ENCODE measurements at places on chromosomes 5 and 9.
A peak's percentile ranks its signal among the peaks of the same experiment; 100 is the strongest.

GRCh38 chr5:150762211-150762610, 3.4 kb upstream of the DCTN4 start:
- DNase-seq = no peak

DNA sequence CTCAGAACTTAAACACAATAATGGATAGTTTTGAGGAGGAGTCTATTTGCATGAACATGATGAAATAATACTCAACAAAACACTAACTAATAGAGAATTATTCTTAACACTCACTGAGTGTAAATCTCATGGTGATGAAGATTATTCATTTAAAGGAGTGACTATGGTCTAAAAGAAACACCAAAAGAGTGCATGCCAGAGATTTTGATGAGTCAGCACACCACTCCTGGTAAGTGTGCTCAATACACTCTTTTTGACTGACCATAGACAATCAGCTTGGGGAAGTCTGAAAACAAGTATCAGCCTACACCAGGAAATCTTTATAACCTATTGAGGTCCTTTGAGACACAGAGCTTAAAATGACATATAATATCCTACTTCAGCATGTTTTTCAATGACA, 6.8 kb upstream of the FST start:
- no peak for DNase-seq

GRCh38 chr5:172336676-172337285, 53.2 kb upstream of the UBTD2 start:
- DNase-seq = no peak

DNA sequence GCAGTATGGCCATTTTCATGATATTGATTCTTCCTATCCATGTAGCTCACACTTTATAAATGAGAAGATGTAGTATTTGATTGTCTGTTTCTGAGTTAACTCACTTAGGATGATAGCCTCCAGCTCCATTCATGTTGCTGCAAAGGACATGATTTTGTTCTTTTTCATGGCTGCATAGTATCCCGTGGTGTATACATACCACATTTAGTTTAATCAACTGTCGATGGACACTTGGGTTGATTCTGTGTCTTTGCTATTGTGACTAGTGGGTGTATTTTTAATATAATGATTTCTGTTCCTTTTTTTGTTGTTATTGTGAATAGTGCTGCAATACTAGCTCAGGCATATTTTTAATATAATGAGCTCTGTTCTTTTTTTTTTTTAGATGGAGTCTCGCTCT, 560.3 kb upstream of the ZNF608 start:
- no peak for DNase-seq

GRCh38 chr5:178422400-178422775, 167.8 kb downstream of the COL23A1 start:
- DNase-seq = no peak

- DNase-seq = no peak
Observed at GRCh38 chr9:133876836-133877235, 115.3 kb downstream of the VAV2 start.

GRCh38 chr9:79242489-79242888, 329.3 kb upstream of the TLE4 start:
- no peak for DNase-seq

- DNase-seq = no peak
Observed at GRCh38 chr5:169956756-169957155, 23.5 kb downstream of the INSYN2B start.

- no peak for DNase-seq
Observed at GRCh38 chr5:45399041-45399440, 297.1 kb downstream of the HCN1 start.

DNA sequence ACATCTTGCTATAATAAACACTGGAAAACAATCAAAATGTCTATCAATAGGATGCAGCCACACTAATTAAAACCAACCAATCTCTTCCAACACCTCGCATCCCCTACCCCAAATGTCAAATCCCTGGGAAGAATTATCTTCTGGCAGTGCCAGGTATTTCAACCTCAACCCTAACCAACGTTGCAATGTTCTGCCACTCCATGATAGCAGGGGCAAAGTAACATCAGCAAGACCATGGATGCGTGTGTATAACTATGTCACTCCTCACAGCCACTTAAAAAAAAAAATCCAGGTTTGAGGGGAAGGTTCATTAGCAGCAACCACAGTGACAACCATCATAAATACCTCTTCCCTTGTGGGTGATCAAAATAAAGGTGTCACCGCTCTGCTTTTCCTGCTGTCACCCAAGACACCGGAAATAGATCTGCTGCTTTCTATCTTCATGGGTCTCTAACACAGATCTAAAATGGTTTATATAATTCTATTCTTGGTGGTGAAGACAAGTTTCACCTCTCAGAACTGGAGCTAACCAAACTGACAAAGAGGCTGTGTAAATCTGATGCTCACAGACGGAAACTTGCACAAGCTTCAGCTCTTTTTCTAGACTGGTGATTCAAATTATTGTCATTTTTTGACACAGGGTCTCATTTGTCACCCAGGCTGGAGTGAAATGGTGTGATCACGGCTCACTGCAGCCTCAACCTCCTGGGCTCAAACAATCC, 9.9 kb downstream of the HSPA9 start:
- no peak for DNase-seq

DNA sequence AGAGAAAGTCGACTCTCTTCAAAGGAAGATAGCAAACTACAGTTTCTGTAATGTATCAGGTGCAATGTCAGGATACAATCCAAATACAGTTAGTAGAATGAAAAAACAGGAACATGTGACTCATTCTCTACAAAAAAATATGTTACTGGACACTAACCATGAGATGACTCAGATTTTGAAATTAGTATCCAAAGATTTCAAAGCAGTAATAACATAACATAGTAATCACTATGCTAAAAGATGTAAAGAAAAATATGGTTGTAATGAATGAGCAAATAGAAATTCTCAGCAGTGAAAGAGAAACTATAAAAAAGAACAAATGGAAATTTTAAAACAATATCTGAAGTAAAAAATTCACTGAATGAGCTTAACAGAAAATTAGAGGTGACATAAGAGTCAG, 42.3 kb downstream of the SHOC1 start:
- DNase-seq = no peak

- DNase-seq = no peak
Observed at GRCh38 chr5:125877248-125877647, 546.0 kb upstream of the GRAMD2B start.

DNA sequence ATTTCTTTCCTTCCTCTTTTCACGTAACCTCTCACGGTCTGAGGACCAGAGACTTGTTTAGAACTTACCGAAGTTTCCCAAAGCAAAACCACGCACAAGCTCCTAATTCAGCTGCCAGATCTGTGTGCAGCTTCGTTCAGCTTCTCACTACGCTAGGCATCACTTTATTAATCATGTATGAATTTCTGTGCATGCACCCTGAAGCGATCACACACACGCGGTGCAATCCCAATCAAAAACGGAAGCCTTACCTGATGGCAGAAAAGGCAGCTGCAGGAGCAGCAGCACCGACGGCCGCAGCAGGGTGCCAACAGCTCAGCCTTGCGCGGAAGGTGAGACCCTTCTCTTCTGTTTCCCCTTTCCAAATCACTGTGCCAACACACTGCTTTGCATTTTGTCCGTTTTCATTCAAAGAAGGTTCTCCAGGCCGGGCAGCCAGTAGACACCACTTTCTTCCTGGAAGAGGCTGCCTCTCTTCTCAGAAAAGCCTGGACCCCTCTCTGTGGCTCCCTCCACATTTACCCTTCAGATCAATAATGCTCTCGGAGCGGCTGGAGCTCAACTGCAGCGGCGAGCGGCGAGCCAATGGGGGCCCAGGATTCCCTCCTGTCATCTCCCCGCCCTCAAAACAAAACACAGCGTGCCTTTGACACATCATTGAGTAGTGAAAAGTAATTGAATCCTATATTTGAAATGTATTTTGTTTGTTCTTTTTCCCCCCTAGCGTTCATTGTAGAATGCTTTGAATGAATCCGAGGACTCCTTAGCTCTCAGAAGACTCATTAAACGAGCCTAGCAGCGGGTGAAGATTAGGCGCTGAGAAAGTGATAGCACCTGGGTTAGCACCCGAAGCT, at the start of gene CDH12:
Gene CDH12 (minus strand): TSS at position 538 of the 854 bp plus-strand sequence.
- DNase-seq = peak; percentile 5

- DNase-seq = no peak
Observed at GRCh38 chr5:34045023-34045422, 2.0 kb upstream of the C1QTNF3 start.
